ENCODE measurements at places on chromosomes 7 and 10. TPM values are rescaled to one million over a fixed set of nuclear protein-coding genes. Genes with fewer than 3 reads are reported as not detected.

OPALIN gene
- not detected for total RNA-seq

CYP2E1 gene
- total RNA-seq: 22.3 TPM

GRCh38 chr10:64174666-64175255 lies 653.6 kb downstream of the REEP3 start:
- no peak for DNase-seq

DNA sequence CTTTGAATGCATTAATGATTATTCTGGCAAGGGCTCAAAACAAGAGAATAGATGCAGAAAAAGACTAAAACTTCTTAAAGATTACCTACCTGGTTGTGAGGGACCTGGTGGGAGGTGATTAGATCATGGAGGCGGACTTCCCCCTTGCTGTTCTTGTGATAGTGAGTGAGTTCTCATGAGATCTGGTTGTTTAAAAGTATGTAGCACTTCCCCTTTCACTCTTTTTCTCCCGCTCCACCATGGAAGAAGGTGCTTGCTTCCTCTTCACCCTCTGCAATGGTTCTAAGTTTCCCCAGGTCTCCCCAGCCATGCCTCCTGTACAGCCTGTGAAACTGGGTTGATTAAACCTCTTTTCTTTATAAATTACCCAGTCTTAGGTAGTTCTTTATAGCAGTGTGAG lies 226.6 kb downstream of the ARHGAP12 start:
- DNase-seq: no peak

GRCh38 chr10:93612311-93612710 lies at the start of gene PDE6C:
TSS of gene PDE6C (plus strand) at chr10:93612537. CDS start at chr10:93612726, 189 bp downstream.
- no peak for DNase-seq

DNA sequence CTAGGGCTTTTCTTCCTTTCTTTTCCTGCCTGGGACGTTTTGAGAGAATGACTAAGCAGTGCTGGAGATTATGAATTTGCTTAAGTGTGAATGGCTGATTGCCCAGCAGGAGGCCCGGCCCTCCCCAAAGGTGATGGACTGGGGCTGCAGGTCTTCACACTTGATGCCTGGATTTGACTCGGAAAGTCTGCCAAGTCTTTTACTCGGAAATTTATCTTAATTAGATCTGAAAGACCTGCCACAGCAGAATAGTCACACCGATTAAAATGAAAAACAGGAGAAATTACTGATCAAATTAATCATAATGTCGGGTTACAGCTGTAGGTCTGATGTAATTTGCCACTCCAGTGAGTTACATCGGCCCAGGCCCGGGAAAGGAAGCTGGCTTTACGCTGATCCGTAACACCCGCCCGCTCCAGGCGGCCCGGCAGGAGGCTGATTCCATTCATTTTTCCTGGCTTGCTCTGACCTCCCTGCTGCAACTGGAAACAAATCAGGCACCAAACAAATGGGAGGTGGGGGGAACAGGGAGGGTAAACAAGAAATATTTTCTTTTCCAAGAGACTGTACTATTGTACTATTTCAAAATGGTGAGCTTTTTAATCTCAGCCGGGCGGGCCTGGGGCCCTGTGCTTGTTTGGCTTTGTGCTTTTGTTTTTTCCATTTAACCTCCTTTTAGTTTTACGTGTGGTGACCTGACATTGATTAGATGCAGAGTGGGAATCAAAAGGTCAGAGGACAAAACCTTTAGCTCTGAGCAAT lies 212.4 kb upstream of the YAE1 start:
- DNase-seq: no peak

Measured in lower leg skin (tissue), 4 donors.